ENCODE measurements at places on chromosomes 6 and 20.

- DNase-seq: no peak
These were observed 74.7 kb upstream of the EPHA7 start for GRCh38 chr6:93494057-93494456.

- DNase-seq: no peak
These were observed 17.0 kb downstream of the DACT2 start for GRCh38 chr6:168302534-168302933.

- DNase-seq: no peak
These were observed 36.7 kb downstream of the KIF6 start for GRCh38 chr6:39688494-39688893.

GRCh38 chr20:50584687-50585086 is 74.5 kb downstream of the PTPN1 start:
- DNase-seq: no peak

GRCh38 chr6:55825402-55826051 is 49.9 kb downstream of the BMP5 start:
- no peak for DNase-seq

DNA sequence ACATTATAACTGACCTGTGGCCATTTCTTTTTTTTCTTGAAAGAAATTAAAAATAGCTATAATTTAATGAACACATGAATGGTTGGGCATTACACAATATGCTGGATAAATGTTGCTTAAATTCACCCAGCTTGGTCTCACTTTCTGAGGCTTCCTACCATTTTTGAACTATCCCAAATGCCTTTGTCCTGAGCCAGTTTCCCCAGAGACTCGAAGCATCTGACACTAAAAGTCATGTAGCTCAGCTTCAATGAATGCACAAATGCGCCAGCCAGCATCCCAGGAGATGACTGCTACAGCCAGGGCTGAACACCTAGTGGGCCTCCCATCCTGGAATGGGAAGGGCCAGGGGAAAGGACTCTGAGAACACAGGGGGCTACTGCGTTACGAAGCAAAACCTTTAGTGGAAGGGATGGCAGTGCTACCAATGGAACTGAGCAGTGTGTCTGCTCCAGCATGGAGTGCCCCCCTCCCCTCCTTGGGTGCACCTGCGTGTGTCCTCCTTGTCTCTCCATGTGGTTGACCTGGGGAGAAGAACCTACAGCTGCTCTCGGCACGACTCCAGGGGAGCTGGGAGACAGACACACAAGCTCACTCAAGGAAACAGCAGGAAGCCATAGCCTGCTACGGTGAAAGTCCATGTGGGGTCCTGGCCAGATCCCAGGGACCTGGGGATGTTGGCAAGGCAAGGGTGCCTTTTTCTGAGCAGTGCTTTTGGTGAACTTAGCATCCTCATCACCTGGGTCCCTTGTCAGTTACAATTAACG is 60.9 kb downstream of the IRF4 start:
- DNase-seq: no peak

GRCh38 chr20:23655491-23656211 is 17.9 kb upstream of the CST3 start:
- DNase-seq: no peak

- no peak for DNase-seq
These were observed 63.6 kb downstream of the F13A1 start for GRCh38 chr6:6256886-6257285.

DNA sequence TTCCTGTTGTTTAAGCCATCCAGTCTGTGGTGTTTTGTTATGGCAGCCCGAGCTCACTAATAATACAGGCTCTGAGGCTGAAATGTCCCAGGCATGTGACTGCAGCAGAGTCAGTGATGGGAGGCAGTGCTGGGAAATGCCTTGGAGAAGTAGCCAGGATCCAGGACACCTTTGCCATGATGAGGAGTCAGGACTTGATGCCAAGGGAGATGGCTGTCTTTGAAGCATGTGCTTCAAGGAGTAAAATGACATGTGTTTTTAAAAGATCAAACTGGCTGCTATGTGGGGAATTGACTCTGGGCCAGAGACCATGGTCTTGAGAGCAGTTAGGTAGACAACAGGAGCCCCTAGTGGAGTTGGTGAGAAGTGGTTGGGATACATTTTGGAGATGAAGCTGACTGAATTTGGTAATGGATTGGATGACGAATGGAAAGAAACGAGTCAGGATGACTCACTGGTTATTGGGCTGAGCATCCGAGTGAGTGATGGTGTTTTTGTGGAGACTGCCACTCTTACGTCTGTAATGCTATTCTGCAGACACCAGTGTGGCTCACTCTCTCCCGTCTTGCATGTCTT is 322.2 kb downstream of the PLCB1 start:
- peak; percentile 53 for DNase-seq

GRCh38 chr6:35048631-35049083 is 92.5 kb downstream of the TCP11 start:
- DNase-seq: peak; percentile 10

- no peak for DNase-seq
These were observed 19.0 kb downstream of the PNLDC1 start for GRCh38 chr6:159819098-159819497.

GRCh38 chr20:45452238-45452637 is 17.3 kb upstream of the WFDC2 start:
- DNase-seq: no peak

DNA sequence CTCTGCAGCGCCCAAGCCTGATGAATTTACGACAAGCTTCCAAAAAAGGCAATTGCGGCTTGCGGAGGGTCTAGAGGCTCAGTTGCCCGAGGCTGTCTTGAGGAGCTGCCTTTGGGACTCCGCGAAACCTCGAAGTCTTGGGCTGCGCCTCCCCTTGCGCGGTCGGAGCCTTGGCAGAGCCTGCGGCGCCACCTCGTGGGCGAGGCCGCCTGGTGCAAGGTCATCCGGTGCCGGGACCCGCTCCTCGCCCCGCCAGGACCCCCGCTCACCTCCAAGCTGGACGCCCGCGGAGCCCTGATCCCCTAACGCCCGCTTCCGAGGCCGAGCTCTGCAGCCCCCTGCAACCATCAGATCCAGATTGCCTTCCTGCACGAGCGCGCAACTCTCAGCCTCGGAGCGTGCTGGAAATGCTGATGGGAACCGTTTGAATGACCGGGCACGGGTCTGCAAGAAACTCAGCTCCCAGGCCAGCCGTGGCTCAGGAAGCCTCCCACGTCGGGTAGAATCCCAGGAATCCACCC is 14.9 kb upstream of the FAM210B start:
- DNase-seq: no peak

DNA sequence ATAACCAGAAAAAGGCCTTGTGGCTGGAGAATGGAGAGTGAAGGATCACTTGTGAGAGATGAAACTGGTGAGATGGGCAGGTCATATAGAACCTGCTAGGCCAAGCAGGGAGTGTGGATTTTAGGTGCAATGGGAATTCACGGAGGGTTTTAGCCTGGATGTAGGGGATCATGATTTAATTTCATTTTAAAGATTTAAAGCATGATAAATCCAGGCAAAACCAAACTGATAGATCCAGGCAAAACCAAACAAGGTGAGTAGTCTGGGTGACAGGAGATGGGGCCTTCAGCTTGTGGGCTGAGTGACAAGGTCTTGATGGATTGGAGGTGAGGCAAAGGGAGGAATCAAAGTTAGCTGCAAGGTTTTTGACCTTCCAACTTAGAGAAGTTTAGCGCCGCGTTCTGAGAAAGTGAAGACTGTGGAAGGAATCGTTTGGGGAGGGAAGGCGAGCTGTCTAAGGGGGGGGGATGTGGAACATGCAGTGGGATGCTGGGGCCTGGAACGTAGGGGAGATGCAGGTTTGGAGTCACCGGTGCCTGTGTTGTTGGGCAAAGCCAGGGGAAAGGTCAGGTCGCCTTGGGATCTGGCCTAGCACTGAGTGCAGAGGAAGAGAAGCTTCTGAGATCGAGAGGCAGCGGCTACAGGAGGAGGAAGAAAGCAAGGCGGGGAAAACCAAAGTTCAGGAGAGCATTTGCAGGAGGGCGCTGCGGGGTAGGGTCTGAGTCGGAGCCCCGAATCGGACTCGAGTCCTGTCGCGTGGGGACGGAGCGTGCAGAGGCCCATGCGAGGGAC is 1.3 kb upstream of the PLCG1 start:
- DNase-seq: no peak

- DNase-seq: no peak
These were observed 96.6 kb downstream of the ZFAND3 start for GRCh38 chr6:37916149-37916548.

GRCh38 chr6:108746836-108747575 is 101.2 kb upstream of the ARMC2 start:
- no peak for DNase-seq

GRCh38 chr20:40276301-40276700 is 412.7 kb downstream of the MAFB start:
- DNase-seq: no peak

GRCh38 chr6:136721467-136721866 is 70.8 kb downstream of the MAP3K5 start:
- no peak for DNase-seq

- no peak for DNase-seq
These were observed 845 bp upstream of the DST start for GRCh38 chr6:56643379-56644089.

GRCh38 chr6:7543789-7544424 is 2.4 kb downstream of the DSP start:
- no peak for DNase-seq

- DNase-seq: peak; percentile 67
These were observed at the start of gene UNC5CL for GRCh38 chr6:41039060-41039998. UNC5CL (minus strand) TSS chr6:41039221; CDS start chr6:41035074, 4,147 bp downstream.

- DNase-seq: no peak
These were observed 44.1 kb downstream of the NHSL1 start for GRCh38 chr6:138454981-138455706.

GRCh38 chr6:169536446-169537170 is 165.2 kb downstream of the WDR27 start:
- DNase-seq: no peak
